ENCODE measurements at places on chromosomes 6 and 20. TPM values are rescaled to one million over a fixed set of nuclear protein-coding genes. Genes with fewer than 3 reads are reported as not detected.
A peak's percentile ranks its signal among the peaks of the same experiment; 100 is the strongest.

DNA sequence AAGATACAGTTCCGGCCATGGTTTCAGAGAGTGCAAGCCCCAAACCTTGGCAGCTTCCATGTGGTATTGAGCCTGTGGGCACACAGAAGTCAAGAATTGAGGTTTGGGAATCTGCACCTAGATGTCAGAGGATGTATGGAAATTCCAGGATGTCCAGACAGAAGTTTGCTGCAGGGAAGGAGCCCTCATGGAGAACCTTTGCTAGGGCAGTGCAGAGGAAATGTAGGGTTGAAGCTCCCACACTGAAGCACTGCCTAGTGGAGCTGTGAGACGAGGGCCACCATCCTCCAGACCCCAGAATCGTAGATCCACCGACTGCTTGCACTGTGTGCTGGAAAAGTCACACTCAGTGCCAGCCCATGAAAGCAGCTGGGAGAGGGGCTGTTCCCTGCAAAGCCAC lies 267.5 kb downstream of the OGFRL1 start:
- H3K4me1 ChIP-seq = no peaks in the 10 kb centered on the region
- H3K36me3 ChIP-seq = no peaks in the 10 kb centered on the region
- no peaks in the 10 kb centered on the region for H3K27me3 ChIP-seq
- no peak for DNase-seq
- H3K4me3 ChIP-seq = no peak overlapping the region

DNA sequence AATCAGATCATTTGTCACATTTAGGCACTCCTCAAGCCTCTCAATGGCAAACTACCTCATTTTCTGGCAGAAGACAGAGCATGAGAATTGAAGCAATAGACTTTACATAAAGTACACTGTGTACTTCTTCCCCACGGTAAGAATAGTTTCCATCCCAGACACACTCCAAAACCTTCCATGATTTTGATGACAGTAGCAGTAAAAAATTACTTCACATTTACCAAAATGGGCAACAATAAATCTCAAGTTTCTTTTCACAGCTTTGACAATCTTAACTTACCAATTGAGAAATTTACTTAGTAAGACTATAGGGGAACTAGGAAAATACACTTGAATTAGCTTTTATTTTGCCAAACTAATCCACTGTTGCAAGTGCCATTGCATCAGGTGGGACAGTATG lies 353.8 kb downstream of the HAO1 start:
- H3K4me3 ChIP-seq = no peak overlapping the region
- no peaks in the 10 kb centered on the region for H3K27me3 ChIP-seq
- H3K4me1 ChIP-seq = no peaks in the 10 kb centered on the region
- H3K27ac ChIP-seq = no peak overlapping the region

DNA sequence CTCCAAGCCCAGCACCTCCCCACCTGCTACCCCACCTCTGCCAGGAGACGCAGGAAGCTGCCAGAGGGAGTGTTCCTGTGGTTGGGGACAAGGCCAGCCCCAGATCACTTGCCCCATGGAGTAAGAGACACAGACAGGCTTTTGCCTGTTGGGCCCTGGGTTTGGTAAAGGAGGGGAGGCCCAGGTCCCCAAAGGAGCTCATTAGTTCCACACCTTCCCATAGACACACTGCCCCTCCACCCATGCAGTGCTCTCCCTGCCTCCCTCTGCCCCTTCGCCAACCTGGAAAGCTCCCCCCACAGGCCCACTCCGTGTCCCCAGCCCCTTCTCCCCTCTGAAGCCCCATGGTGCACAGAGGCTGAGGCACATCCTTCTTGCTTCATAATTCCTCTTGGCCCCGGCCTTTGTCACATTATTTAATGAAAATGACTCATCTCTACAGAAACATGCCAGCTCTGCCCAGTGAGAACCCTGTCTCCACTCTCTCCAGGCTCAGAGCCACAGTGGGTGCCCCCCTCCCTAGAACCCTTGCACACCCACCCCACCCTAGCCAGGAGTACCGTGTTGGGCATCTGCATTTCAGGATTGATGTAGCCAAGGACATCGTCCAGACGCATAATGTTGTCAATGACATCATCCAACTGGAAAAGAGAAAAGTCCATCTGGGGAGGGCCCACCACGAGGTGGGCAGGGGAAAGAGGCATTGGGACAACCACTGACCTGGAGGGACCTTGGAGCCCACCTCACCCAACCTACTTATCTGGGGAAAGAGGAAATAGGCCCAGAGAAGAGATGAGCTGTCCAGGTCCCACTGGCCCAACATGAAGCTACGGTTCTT lies 46.0 kb downstream of the TFEB start:
- peak; percentile 19 for DNase-seq
- no peaks in the 10 kb centered on the region for H3K27me3 ChIP-seq
- no peak overlapping the region for H3K27ac ChIP-seq
- peaks cover 5% of the 10 kb centered on the region for H3K4me1 ChIP-seq

- DNase-seq = peak; percentile 83
- H3K27me3 ChIP-seq = no peaks in the 10 kb centered on the region
- peaks cover 46% of the 10 kb centered on the region for H3K4me1 ChIP-seq
- H3K27ac ChIP-seq = peak within 1 kb of the TSS; percentile 99
- H3K4me3 ChIP-seq = peak within 1 kb of the TSS; percentile 92
Observed at GRCh38 chr6:33313709-33314514, at the start of gene TAPBP. TAPBP (minus strand) TSS chr6:33314078; CDS start chr6:33314041, 37 bp downstream.

DNA sequence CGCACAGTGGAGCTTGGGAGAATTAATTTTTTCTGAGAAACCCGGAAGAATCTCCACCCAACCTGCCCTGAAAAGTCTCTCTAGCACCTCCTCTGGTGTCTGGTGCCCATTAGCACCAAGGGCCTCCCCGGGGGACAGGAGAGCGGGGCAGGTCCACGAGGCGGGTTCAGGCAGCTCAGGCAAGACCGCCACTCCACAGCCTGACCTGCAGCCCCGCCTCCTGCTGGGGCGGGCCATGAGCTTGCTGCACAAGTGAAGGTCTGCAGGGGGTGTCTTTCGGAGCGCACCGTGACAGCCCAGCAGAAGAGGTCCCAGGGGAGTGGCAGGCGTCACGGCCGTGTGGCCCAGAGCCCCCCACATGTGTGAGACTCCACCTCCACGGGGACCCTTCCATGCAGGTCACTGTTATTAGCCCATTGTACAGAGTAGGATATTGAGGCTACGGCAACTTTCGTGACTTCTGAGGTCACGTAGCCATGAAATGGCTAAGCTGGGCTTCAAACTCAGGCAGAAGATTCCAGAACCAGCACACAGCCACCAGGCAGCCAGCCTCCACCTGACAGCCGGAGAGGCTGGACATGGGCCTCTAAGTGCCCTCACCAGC lies 63.9 kb upstream of the SLCO4A1 start:
- no peak overlapping the region for H3K27ac ChIP-seq
- no peak for DNase-seq
- no peaks in the 10 kb centered on the region for H3K36me3 ChIP-seq
- no peak overlapping the region for H3K4me3 ChIP-seq
- no peaks in the 10 kb centered on the region for H3K4me1 ChIP-seq
- peaks cover 74% of the 10 kb centered on the region for H3K27me3 ChIP-seq

- DNase-seq = no peak
- H3K4me3 ChIP-seq = peak overlapping the region; percentile 81
- no peaks in the 10 kb centered on the region for H3K27me3 ChIP-seq
- H3K27ac ChIP-seq = peak overlapping the region; percentile 90
- peaks cover 11% of the 10 kb centered on the region for H3K4me1 ChIP-seq
Observed at GRCh38 chr20:45792317-45793118, 764 bp downstream of the DNTTIP1 start.

DNA sequence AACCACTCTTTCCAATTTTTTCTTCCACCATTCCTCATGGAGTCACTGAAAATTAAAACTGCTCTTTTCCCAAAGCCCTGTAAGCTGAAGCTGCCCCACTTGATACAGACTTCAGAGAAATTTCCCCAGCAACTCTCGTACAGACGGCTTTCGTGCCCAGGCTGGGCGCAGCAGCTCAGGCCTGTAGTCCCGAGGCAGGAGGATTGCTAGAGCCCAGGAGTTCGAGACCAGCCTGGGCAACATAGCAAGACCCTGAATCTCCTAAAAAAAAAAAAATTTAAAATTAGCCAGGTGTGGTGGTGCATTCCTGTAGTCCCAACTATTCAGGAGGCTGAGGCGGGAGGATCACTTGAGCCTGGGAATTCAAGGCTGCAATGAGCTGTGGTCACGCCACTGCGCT lies 6.6 kb downstream of the PPDPF start:
- H3K27ac ChIP-seq = no peak overlapping the region
- no peak overlapping the region for H3K4me3 ChIP-seq
- H3K36me3 ChIP-seq = peaks cover 16% of the 10 kb centered on the region
- no peaks in the 10 kb centered on the region for H3K27me3 ChIP-seq
- peaks cover 8% of the 10 kb centered on the region for H3K4me1 ChIP-seq
- DNase-seq = no peak

GRCh38 chr20:8798505-8798904 lies 270.4 kb upstream of the PLCB4 start:
- DNase-seq = no peak
- peaks cover 4% of the 10 kb centered on the region for H3K4me1 ChIP-seq
- no peaks in the 10 kb centered on the region for H3K27me3 ChIP-seq
- no peak overlapping the region for H3K4me3 ChIP-seq
- no peaks in the 10 kb centered on the region for H3K36me3 ChIP-seq

- no peak for DNase-seq
- H3K27ac ChIP-seq = no peak overlapping the region
- H3K27me3 ChIP-seq = no peaks in the 10 kb centered on the region
- no peak overlapping the region for H3K4me3 ChIP-seq
Observed at GRCh38 chr6:163113358-163113962, 301.1 kb upstream of the QKI start.

- H3K27ac ChIP-seq = no peak overlapping the region
- no peak overlapping the region for H3K4me3 ChIP-seq
- H3K4me1 ChIP-seq = no peaks in the 10 kb centered on the region
- H3K36me3 ChIP-seq = no peaks in the 10 kb centered on the region
- peak; percentile 25 for DNase-seq
Observed at GRCh38 chr6:39056191-39056590, 7.6 kb downstream of the GLP1R start.

- no peak for DNase-seq
- peak overlapping the region; percentile 80 for H3K4me3 ChIP-seq
- H3K36me3 ChIP-seq = peaks cover 40% of the 10 kb centered on the region
- peak overlapping the region; percentile 82 for H3K27ac ChIP-seq
- peaks cover 46% of the 10 kb centered on the region for H3K4me1 ChIP-seq
Observed at GRCh38 chr6:31659649-31660380, 763 bp downstream of the C6orf47 start.

DNA sequence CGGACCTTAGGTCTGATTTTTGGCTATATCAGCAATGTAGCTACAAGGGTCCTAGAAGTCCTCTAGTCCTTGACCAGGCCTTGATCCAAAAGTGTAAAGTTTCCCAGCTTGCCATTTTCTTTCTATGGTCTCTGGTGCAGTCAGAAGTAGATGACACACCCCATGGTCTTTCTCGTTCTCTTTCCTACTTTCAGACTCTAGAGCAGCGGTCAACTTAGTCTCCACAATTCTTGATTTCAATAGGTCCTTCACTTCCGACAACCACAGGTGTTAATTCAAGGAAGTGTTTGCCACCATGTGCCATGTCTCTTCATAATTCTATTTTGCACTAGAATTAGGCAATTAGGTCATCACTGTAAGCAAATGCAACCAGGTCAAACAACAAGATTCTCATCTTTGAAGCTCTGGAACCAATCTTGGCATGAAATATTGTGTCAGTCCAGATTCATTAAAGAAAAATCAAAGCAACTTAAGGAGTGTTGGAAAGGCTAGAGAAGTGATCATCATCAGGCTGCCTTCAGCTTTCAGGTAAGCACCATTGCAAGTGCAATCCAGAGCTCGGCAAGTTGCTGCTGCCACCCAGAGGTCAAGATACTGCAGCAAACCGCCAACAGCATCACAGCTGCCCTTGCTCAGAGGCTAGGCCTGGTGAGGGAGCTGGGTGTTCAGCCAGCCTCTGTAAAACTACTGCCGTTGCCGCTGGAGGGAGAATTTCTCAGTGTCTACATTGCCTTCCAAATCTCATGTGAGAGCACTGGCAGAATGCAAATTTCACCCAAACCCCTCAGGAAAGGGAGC lies 5.6 kb upstream of the SYNE1 start:
- H3K4me1 ChIP-seq = no peaks in the 10 kb centered on the region
- H3K4me3 ChIP-seq = no peak overlapping the region
- no peaks in the 10 kb centered on the region for H3K36me3 ChIP-seq

- H3K27ac ChIP-seq = no peak overlapping the region
- no peaks in the 10 kb centered on the region for H3K36me3 ChIP-seq
- no peaks in the 10 kb centered on the region for H3K27me3 ChIP-seq
- peaks cover 6% of the 10 kb centered on the region for H3K4me1 ChIP-seq
- no peak for DNase-seq
Observed at GRCh38 chr6:73264446-73264845, 1.4 kb upstream of the KHDC1 start.

GRCh38 chr6:39309942-39310531 lies 4.2 kb downstream of the KCNK17 start:
- H3K4me3 ChIP-seq = no peak overlapping the region
- H3K36me3 ChIP-seq = no peaks in the 10 kb centered on the region
- H3K27ac ChIP-seq = no peak overlapping the region
- H3K4me1 ChIP-seq = peaks cover 12% of the 10 kb centered on the region
- peak; percentile 85 for DNase-seq

GRCh38 chr20:52269321-52269720 lies 77.7 kb upstream of the ZFP64 start:
- no peak overlapping the region for H3K4me3 ChIP-seq
- no peak overlapping the region for H3K27ac ChIP-seq
- DNase-seq = no peak
- H3K36me3 ChIP-seq = no peaks in the 10 kb centered on the region
- H3K4me1 ChIP-seq = no peaks in the 10 kb centered on the region

GRCh38 chr6:6008089-6008647 lies 1.4 kb upstream of the NRN1 start:
- H3K36me3 ChIP-seq = no peaks in the 10 kb centered on the region
- H3K4me1 ChIP-seq = peaks cover 29% of the 10 kb centered on the region
- peaks cover 83% of the 10 kb centered on the region for H3K27me3 ChIP-seq
- H3K4me3 ChIP-seq = peak overlapping the region; percentile 48
- H3K27ac ChIP-seq = no peak overlapping the region
- no peak for DNase-seq

DNA sequence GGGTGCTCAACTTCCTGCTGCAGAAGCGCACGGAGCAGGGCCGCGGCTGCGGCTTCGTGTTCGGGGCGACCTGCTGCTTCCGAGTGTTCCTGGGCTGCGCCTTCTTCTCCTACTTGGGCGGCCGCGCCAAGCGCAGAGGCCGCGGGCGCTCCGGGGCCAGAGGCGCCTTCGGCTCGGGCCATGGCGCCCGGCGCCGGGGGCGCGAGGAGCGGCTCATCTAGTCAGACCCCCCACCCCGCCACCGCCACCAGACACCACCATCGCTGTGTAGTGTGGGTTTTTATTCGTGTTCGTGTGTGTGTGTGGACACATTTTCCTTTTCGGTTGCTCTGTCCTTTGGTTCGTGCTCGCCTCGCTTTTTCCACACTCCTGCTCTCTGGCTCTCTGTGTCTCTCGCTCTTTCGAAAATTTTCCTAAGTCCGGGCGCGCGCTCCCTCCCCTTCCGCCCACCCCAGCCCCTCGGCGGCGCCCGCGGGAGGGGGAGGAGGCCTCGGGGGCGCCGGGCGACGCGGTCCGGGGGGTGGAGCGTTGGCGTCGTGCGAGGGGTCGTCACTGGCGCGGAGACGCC lies 38.1 kb downstream of the GNAS start:
- H3K4me3 ChIP-seq = peak overlapping the region; percentile 56
- H3K4me1 ChIP-seq = peaks cover 28% of the 10 kb centered on the region
- no peaks in the 10 kb centered on the region for H3K27me3 ChIP-seq
- H3K27ac ChIP-seq = peak overlapping the region; percentile 88
- H3K36me3 ChIP-seq = no peaks in the 10 kb centered on the region

GRCh38 chr6:134193536-134194498 lies 124.1 kb downstream of the SGK1 start:
- H3K27ac ChIP-seq = no peak overlapping the region
- H3K4me3 ChIP-seq = no peak overlapping the region
- no peaks in the 10 kb centered on the region for H3K36me3 ChIP-seq

Gene TINAG
- total RNA-seq = not detected

Gene UST
- total RNA-seq = 11.8 TPM

Gene COL9A1
- not detected for total RNA-seq

Gene BHLHE23
- not detected for total RNA-seq

Gene ZSCAN26
- 11.3 TPM for total RNA-seq

Gene CLPSL2
- total RNA-seq = not detected

Data from upper lobe of right lung (tissue), 1 donor.